Psoas muscle (tissue), 8 donors: ENCODE measurements at places on chromosomes 5 and 9. TPM values are rescaled to one million over a fixed set of nuclear protein-coding genes. Genes with fewer than 3 reads are reported as not detected.

DNA sequence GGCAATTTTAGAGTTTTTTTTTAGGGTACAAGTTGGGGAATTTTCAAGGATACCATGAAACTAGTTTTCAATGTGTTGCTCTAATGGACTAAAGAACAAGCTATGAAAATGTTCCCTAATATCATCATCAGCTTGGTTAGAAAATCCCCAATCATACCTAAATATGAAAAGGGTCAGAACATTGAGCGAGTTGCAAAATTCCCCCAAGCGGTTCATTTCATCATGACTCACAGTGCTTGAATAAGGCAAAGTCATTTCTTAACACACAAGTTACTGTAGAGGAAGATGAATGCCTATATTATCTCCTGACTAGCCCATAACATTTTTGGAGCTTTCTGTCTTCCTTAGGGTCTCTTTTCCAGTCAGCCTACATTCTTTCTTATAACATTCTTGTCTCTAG lies 62.7 kb downstream of the ST8SIA4 start:
- DNase-seq: no peak
- H3K27ac ChIP-seq: no peak overlapping the region
- no peaks in the 10 kb centered on the region for H3K36me3 ChIP-seq
- H3K4me3 ChIP-seq: no peak overlapping the region
- no peaks in the 10 kb centered on the region for H3K27me3 ChIP-seq

GRCh38 chr9:112120439-112120925 lies 54.6 kb downstream of the SUSD1 start:
- H3K4me1 ChIP-seq: no peaks in the 10 kb centered on the region
- H3K36me3 ChIP-seq: no peaks in the 10 kb centered on the region
- H3K27ac ChIP-seq: no peak overlapping the region
- H3K4me3 ChIP-seq: no peak overlapping the region

GRCh38 chr5:169870211-169870610 lies 110.1 kb downstream of the INSYN2B start:
- no peak overlapping the region for H3K4me3 ChIP-seq
- no peaks in the 10 kb centered on the region for H3K27me3 ChIP-seq
- H3K4me1 ChIP-seq: no peaks in the 10 kb centered on the region
- H3K36me3 ChIP-seq: no peaks in the 10 kb centered on the region
- H3K27ac ChIP-seq: no peak overlapping the region
- DNase-seq: no peak

DNA sequence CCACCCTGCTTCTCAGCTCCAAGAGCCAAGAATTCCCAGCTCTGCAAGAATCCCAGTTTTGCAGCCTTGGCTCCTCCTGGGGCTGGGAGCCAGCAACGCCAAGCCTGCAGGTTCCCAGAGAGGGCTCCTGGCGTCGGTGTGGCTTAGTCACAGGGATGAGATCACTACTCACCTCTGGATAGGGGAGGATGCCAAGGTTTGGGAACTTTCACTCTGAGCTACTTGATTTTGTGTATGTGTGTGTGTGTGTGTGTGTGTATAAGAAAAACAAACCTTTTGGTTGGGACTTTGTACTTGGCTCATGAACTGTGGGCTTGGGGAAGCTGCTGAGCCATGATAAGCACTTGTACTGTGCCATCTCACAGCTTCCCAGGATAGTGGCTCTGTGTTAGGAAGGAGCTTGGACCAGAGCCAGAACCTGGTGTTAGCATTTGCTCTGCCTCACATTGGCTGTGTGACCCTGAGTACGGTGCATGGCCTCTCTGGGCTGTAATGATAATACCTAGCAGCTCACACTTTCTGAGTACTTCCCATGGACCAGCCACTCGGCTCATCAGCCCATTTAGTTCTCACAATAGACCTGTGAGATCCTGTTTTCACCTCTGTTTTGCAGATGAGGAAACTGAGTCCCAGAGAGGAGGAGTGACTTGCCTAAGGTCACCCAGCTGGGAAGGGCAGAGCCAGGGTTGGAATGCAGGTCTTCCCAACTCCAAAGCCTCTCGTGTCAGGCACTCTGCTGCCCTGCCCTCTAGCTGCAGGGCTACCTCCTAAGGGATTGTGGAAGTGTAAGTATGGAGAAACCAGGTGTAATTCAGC lies 41.4 kb upstream of the DAB2IP start:
- peak overlapping the region; percentile 91 for H3K27ac ChIP-seq
- H3K4me1 ChIP-seq: peaks cover 78% of the 10 kb centered on the region
- peak; percentile 87 for DNase-seq
- H3K36me3 ChIP-seq: no peaks in the 10 kb centered on the region
- H3K27me3 ChIP-seq: no peaks in the 10 kb centered on the region

DNA sequence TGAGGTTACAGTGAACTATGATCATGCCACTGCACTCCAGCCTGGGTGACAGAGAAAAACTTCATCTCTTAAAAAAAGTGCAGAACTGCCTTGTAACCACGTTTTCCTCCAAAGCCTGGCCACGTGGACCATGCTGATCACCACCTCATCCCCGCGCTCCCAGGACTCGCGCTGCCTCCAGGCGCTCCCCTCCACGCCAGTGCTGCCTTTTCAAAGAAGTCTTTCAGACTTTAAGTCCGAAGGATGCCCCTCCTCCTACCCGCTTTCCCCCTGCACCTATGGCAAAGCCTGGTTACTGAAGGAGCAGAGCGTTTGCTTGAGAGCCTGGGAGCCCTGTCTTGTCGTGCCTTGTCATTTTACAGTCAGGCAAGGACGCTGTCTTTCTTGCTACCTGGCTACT lies 43.8 kb downstream of the HABP4 start:
- no peaks in the 10 kb centered on the region for H3K4me1 ChIP-seq
- H3K4me3 ChIP-seq: no peak overlapping the region

- no peak overlapping the region for H3K27ac ChIP-seq
Measured at GRCh38 chr5:8376478-8376877, 507.5 kb downstream of the MTRR start.

- no peaks in the 10 kb centered on the region for H3K27me3 ChIP-seq
- H3K27ac ChIP-seq: no peak overlapping the region
- no peak overlapping the region for H3K4me3 ChIP-seq
Measured at GRCh38 chr5:2181149-2181548, 298.4 kb upstream of the IRX4 start.

GRCh38 chr9:4010309-4010708 lies 289.6 kb downstream of the GLIS3 start:
- H3K27me3 ChIP-seq: no peaks in the 10 kb centered on the region
- H3K36me3 ChIP-seq: no peaks in the 10 kb centered on the region
- no peaks in the 10 kb centered on the region for H3K4me1 ChIP-seq
- DNase-seq: no peak
- H3K4me3 ChIP-seq: no peak overlapping the region
- no peak overlapping the region for H3K27ac ChIP-seq

GRCh38 chr9:134858051-134858841 lies 22.4 kb upstream of the FCN2 start:
- no peak overlapping the region for H3K4me3 ChIP-seq
- no peaks in the 10 kb centered on the region for H3K4me1 ChIP-seq
- DNase-seq: no peak
- no peaks in the 10 kb centered on the region for H3K27me3 ChIP-seq
- no peaks in the 10 kb centered on the region for H3K36me3 ChIP-seq

The TPPP gene
- 11.0 TPM for total RNA-seq

The PHF24 gene
- 0.11 TPM for total RNA-seq

The LSM11 gene
- 1.9 TPM for total RNA-seq

The PPP1R26 gene
- total RNA-seq: 3.0 TPM

The CCDC192 gene
- not detected for total RNA-seq

The ZBED3 gene
- 2.3 TPM for total RNA-seq
